ENCODE measurements at places on chromosomes 5 and 9. TPM values are rescaled to one million over a fixed set of nuclear protein-coding genes. Genes with fewer than 3 reads are reported as not detected.
A peak's percentile ranks its signal among the peaks of the same experiment; 100 is the strongest.

PCDHGA12 gene
- 11.3 TPM for total RNA-seq

CCL21 gene
- total RNA-seq: 1.7 TPM

GRIA1 gene
- 0.93 TPM for total RNA-seq

TBCA gene
- total RNA-seq: 123 TPM

CDC25C gene
- 23.7 TPM for total RNA-seq

DMRT3 gene
- total RNA-seq: 6.3 TPM

FAM200C gene
- total RNA-seq: 10.6 TPM

CAMSAP1 gene
- 93.7 TPM for total RNA-seq

PRDM9 gene
- total RNA-seq: 4.4 TPM

CWC27 gene
- total RNA-seq: 22.9 TPM

NEUROG1 gene
- not detected for total RNA-seq

SPRY4 gene
- 7.2 TPM for total RNA-seq

IGFBPL1 gene
- total RNA-seq: 18.0 TPM

F2RL2 gene
- total RNA-seq: not detected

DMXL1 gene
- total RNA-seq: 93.3 TPM

GRCh38 chr5:132315529-132316067, 21.4 kb downstream of the SLC22A4 start:
- H3K27ac ChIP-seq: no peak overlapping the region
- H3K4me1 ChIP-seq: no peaks in the 10 kb centered on the region
- H3K4me3 ChIP-seq: no peak overlapping the region
- H3K36me3 ChIP-seq: no peaks in the 10 kb centered on the region
- no peaks in the 10 kb centered on the region for H3K27me3 ChIP-seq

GRCh38 chr5:157290981-157291711, 25.2 kb downstream of the CYFIP2 start:
- no peaks in the 10 kb centered on the region for H3K4me1 ChIP-seq
- DNase-seq: no peak
- H3K27me3 ChIP-seq: no peaks in the 10 kb centered on the region

GRCh38 chr5:149410721-149411432, 31.8 kb upstream of the IL17B start:
- peaks cover 5% of the 10 kb centered on the region for H3K4me1 ChIP-seq
- DNase-seq: no peak
- H3K4me3 ChIP-seq: peak overlapping the region; percentile 69
- H3K27me3 ChIP-seq: no peaks in the 10 kb centered on the region
- no peaks in the 10 kb centered on the region for H3K36me3 ChIP-seq

GRCh38 chr5:172878933-172879752, 45.1 kb downstream of the ERGIC1 start:
- H3K27me3 ChIP-seq: no peaks in the 10 kb centered on the region
- peaks cover 26% of the 10 kb centered on the region for H3K4me1 ChIP-seq
- no peak for DNase-seq
- no peak overlapping the region for H3K4me3 ChIP-seq

DNA sequence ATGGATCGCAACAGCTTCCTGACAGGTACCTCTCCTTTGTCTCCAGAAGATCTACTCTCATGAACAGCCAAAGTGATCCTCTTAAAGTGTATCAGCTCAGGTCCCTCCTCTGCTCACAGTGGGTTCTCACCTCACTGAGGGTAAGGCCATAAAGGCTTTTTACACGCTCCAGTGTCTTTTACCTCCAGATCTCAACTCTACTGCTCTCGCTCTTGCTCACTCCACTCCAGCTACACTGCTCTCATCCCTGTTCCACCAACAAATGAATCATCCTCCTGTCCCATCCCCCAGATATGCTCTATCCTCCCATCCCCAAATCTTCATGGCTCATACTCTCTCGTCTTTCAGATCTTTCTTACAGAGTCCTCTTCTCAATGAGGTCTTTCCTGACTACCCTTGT, 248.6 kb upstream of the EFNA5 start:
- no peaks in the 10 kb centered on the region for H3K27me3 ChIP-seq
- no peaks in the 10 kb centered on the region for H3K4me1 ChIP-seq
- DNase-seq: no peak
- no peak overlapping the region for H3K27ac ChIP-seq
- no peak overlapping the region for H3K4me3 ChIP-seq

DNA sequence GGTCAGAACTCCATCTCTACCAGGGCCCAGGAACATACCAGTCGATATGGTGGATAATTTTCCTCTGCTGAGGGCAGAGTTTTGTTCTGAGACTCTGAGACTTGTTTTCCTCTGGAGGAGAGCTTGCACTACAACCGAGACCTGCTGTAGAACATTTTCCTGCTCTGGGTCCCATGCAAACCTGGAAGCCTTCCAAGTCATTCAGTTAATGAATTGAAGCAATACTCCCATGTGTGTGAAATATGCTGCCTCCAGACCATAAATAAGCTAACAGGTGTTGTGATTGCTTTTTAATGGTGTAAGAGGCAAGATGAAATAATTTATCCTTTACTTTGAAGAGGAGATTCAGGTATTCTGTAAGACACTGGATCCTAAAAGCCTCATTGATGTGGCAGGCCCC, 372.8 kb downstream of the TMEM167A start:
- H3K4me3 ChIP-seq: no peak overlapping the region
- H3K27me3 ChIP-seq: no peaks in the 10 kb centered on the region
- DNase-seq: no peak
- H3K27ac ChIP-seq: no peak overlapping the region
- H3K4me1 ChIP-seq: peaks cover 3% of the 10 kb centered on the region

DNA sequence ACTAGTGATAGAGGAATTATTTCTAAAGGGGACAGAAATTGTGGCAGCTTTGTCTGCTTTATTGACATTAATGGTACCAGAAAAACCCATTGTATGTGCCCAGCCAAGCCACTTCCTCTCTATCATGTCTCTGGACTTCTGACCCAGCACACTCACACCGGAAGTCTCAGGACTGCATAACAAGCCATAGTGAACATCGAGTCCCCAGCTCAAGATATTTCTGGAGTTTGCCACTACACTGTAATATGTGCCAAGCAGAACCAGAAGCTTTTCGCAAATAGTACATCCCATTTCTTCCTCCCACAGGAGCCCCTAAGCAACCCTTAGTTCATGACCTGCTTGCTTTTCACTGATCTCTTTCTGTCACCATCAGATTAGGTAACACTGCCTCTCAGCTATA, 187.4 kb upstream of the GHR start:
- H3K27ac ChIP-seq: no peak overlapping the region
- H3K4me1 ChIP-seq: no peaks in the 10 kb centered on the region
- DNase-seq: peak; percentile 27
- no peaks in the 10 kb centered on the region for H3K36me3 ChIP-seq
- H3K27me3 ChIP-seq: no peaks in the 10 kb centered on the region

GRCh38 chr5:133219296-133219695, 167.5 kb downstream of the HSPA4 start:
- no peaks in the 10 kb centered on the region for H3K4me1 ChIP-seq
- H3K27me3 ChIP-seq: no peaks in the 10 kb centered on the region
- no peak overlapping the region for H3K4me3 ChIP-seq
- H3K27ac ChIP-seq: no peak overlapping the region
- DNase-seq: no peak

DNA sequence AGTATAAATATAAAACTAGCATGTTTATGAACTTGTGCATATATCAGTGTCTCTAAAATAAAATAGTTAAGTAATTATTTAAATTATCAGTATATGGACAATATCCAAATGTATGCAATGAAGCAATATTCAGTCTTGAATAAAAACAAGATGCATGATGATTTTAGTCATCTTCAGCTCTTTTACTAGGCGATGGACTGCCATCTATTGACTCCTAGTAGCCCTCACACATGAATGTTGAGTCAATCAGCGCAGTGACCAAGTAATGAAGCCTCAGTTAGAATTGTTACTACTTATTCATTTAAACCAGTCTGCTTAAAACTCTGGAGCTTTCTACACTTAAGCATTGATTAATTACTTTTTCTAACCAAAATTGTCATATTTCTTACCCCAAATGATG, 92.9 kb upstream of the GRHPR start:
- no peak for DNase-seq
- no peaks in the 10 kb centered on the region for H3K36me3 ChIP-seq
- H3K27ac ChIP-seq: no peak overlapping the region
- H3K4me1 ChIP-seq: no peaks in the 10 kb centered on the region
- no peak overlapping the region for H3K4me3 ChIP-seq

DNA sequence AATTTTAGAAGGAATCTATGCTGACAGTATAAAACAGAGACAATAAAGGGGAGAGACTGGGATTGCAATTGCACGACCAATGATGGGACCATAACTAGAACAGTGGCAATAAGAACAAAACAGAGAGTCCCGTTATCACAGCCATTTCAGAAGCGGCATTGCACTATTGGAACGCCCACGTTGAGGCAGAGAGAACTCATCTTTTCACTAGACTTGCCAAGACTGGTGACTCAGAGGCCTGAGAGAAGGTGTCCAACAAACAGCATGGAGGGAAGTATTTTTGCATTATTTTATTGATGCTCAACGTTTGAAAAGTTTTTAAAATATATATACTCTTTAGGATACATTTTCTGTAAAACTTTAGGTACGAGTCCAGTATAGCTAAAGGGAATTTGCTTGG, 737.7 kb downstream of the TLE1 start:
- no peaks in the 10 kb centered on the region for H3K36me3 ChIP-seq
- no peak overlapping the region for H3K4me3 ChIP-seq
- H3K27ac ChIP-seq: no peak overlapping the region
- DNase-seq: no peak

DNA sequence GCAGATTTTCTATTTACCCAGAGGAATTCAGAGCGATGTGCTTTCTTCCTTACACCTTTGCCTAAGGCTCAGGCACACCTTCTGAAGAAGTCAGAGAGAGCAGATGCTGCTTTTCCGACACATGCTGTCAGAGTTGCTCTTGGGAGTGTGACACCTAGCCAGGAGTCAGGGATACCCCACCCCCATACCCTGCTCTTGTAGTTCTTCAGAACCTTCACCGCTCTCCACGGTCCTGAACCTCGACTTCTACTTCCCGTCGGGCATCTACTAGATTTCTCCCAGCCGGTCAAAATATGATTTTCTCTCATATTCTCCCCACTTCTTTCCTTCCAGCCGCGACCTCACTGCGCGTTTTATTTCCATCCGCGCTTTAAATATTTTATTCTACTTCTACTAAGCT, 1.7 kb downstream of the GRIN3A start:
- DNase-seq: peak; percentile 47
- H3K4me1 ChIP-seq: peaks cover 11% of the 10 kb centered on the region
- H3K27ac ChIP-seq: no peak overlapping the region
- H3K36me3 ChIP-seq: no peaks in the 10 kb centered on the region
- no peak overlapping the region for H3K4me3 ChIP-seq
- no peaks in the 10 kb centered on the region for H3K27me3 ChIP-seq

GRCh38 chr5:149419532-149419858, 40.4 kb upstream of the IL17B start:
- no peak overlapping the region for H3K4me3 ChIP-seq
- H3K27ac ChIP-seq: peak overlapping the region; percentile 95
- H3K36me3 ChIP-seq: no peaks in the 10 kb centered on the region

- peaks cover 6% of the 10 kb centered on the region for H3K4me1 ChIP-seq
- H3K27me3 ChIP-seq: no peaks in the 10 kb centered on the region
- H3K27ac ChIP-seq: no peak overlapping the region
- DNase-seq: no peak
- H3K4me3 ChIP-seq: no peak overlapping the region
Measured at GRCh38 chr5:163542771-163543170, 37.4 kb downstream of the MAT2B start.

DNA sequence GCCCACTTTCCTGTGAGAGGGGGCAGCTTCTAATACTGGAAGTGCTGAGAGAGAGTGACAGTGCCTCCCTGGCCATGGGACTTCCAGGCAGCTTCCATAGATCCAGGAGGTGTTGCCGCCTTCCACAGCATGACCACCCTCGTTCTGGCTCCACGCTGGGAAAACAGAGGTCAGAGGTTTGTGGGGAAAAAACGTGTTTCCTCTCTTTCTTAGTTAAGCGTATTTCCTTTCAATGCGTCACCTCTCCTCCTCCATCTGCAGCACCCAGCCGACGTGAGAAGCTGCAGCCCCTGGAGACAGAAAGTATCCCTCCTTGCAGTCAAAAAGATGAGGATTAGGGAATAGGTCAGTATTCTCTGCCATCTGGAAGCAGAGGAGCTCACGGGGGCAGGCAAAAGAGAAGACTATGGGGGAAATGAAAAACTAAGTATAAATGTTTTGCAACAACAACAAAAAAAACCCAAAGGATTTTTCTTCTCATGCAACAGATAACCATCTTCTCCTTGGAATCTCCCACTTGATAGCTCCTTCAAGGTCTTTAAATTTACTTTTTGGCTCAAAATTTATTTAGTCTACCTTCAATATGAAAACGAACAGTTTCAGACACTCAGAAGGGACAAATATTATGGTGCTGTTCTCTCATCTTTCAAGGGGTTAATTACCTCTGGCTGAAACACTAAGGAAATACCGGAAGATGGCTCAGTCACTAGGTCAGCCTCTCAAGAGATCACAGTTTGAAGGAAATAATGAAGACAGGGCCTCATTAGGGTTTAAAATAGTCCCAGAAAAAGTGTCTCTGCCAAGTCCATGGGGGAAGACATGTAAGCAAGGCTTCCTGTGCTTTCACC, 38.0 kb downstream of the MTMR12 start:
- H3K4me3 ChIP-seq: no peak overlapping the region
- no peaks in the 10 kb centered on the region for H3K36me3 ChIP-seq
- no peak for DNase-seq
- peak overlapping the region; percentile 46 for H3K27ac ChIP-seq
- peaks cover 18% of the 10 kb centered on the region for H3K4me1 ChIP-seq
- H3K27me3 ChIP-seq: no peaks in the 10 kb centered on the region

DNA sequence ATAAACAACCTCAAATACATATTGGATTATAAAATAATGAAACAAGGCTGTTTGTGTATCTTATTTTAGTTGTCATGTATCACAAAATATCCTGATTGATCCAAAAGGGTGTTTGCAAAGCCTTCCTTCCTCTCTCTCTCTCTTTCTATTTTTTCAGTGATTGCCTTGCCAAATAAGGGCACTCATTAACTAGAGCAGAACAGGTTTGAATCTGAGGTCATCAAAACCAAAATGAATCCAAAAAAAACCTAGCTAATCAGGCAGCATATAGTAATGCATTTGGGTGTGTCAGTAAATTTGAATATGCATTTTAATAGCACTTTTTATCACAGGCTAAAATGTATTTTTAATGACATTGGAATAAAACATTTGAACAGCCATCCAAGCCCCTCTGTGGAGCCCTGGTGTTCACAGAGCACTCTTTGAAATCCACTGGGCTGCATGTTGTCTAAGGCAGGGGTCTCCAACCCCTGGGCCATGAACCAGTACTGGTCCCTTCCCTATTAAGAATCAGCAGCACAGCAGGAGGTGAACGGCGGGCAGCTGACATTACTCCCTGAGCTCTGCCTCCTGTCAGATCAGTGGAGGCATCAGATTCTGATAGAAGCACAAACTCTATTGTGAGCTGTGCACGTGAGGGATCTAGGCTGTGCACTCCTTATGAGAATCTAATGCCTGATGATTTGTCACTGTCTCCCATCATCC, 171.8 kb upstream of the RAI14 start:
- DNase-seq: no peak
- peaks cover 11% of the 10 kb centered on the region for H3K4me1 ChIP-seq
- H3K36me3 ChIP-seq: no peaks in the 10 kb centered on the region
- H3K27me3 ChIP-seq: no peaks in the 10 kb centered on the region

- H3K27me3 ChIP-seq: no peaks in the 10 kb centered on the region
- H3K27ac ChIP-seq: no peak overlapping the region
- H3K4me1 ChIP-seq: peaks cover 8% of the 10 kb centered on the region
- DNase-seq: peak; percentile 23
- no peak overlapping the region for H3K4me3 ChIP-seq
- no peaks in the 10 kb centered on the region for H3K36me3 ChIP-seq
Measured at GRCh38 chr9:81819859-81820546, 108.2 kb upstream of the SPATA31D4 start.

GRCh38 chr9:76465442-76466298, 6.7 kb downstream of the GCNT1 start:
- no peak overlapping the region for H3K27ac ChIP-seq
- DNase-seq: no peak
